ENCODE measurements at places on chromosomes 2 and 18.

- DNase-seq: no peak
Measured at GRCh38 chr2:56464613-56465012, 280.8 kb downstream of the CCDC85A start.

GRCh38 chr2:235677276-235677788 is 183.5 kb downstream of the AGAP1 start:
- DNase-seq: no peak

- no peak for DNase-seq
Measured at GRCh38 chr2:64779117-64779690, 125.5 kb upstream of the SERTAD2 start.

GRCh38 chr2:42856891-42857632 is 64.7 kb upstream of the HAAO start:
- no peak for DNase-seq

DNA sequence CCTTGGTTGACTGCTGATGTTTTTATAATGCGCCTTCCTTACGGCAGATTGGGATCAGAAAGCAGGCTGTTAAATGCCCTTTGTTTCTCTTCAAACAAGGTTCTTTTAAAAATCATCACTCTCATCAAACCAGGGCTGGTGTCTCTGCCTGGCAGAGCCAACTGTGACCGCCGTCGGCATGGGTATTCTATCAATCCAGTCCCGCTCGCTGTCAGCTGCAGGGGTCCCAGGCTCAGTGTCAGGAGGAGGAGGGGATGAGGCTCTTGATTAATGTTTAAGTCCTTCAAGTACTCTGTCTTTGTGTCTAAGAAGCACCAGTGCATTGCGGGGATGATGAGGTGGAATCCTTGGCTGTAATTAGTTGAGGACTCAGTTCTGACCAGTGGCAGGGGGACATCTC is 348.1 kb downstream of the RNF144A start:
- no peak for DNase-seq

GRCh38 chr2:67346718-67347407 is 50.3 kb upstream of the ETAA1 start:
- DNase-seq: no peak

DNA sequence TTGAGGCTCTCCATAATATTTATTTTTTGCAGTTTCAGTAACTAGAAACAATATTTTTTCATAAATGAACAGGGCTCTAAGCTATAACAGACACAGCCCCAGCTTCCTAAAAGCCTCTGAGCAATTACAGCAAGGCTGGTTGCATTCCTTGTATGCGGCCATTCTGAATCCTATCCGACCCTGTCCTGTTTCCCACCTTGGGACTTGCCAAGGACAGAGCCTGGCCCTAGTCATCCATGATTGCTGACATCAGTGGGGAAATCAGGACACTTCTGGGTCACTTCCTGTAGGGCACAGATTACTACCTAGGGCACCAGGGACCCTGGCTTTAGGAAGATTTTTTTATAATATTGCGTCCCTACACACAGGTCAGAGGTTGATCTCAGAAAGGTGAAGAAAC is 5.5 kb downstream of the TMEM177 start:
- no peak for DNase-seq

DNA sequence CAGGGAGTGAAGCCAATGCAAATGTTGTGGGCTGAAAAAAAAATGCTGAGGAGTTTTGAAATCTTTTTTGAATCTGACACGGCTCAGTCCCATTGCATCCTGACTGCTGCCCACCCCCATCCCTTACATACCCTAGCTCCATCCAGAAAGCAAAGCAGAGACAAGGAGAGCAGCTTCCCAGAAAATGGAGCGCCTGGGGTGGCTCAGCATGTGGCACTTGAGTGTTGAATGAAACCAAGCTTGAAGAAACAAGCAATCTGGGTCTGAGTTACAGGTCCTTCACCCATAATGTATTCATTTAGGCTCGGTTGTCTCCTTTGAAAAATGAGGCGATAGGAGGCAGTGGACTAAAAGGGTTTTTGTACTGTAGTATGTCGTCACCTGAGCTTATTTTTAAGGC is 244.2 kb upstream of the ACVR2A start:
- DNase-seq: no peak

GRCh38 chr2:37350034-37350433 is 5.6 kb downstream of the QPCT start:
- no peak for DNase-seq

DNA sequence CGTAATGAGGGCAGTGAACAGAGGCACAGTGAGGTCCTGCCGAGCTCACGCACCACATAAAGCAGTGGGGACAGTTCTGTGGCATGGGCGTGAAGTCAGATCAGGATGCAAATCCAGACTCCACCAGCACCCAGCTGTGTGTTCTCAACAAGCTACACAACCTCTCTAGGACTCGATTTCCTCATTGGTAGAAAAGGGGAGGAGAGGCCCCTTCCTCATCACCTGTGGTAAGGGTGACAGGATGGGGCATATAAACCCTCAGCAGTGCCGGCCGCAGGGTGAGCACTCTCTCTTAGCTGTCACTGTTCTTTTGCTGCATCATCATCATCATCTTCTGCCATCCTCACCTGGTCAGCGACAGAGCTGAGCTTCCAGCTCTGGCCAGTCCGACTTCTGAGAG is 54.8 kb downstream of the C2orf76 start:
- no peak for DNase-seq

- no peak for DNase-seq
Measured at GRCh38 chr2:5538772-5539171, 153.4 kb upstream of the SOX11 start.

DNA sequence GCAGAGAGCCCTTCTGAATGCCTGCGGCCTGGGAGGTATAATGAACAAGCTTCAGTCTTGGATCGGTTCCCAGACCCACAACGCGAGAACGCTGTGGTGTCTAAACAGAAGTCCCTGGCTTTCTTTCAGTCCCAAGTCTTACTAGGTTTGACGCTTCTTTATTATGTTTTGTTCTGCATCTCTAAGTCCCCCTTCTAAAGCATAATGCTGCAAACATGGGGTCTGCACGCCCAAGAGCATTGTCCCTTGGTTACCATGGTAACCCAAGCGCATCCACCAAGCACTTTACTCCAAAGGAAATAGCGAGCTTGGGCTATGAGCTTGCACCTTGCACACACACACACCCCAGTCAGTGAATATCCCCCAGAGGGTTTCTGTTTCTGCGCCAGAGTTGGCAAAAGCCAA is 193.7 kb downstream of the INO80D start:
- DNase-seq: no peak

DNA sequence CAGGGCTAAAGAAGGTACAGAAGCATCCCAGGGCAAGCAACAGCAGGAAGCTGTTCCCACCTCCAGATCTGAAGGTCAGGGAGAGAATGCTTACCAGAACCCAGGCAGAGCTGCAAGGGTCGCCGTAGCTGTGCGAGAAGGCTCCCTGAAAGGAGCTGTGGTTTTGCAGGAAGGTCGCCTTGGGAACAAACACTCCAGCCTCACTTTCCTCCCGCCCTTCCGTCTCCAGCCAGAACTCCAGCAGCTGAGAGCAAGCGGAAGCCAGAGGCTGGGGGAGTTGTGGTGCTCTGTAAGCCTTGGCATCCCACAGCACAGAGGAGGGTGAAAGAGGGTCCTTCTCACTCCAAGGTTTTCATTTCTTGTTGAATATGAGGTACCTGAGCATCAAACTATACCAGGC is 18.3 kb upstream of the ICOS start:
- no peak for DNase-seq

DNA sequence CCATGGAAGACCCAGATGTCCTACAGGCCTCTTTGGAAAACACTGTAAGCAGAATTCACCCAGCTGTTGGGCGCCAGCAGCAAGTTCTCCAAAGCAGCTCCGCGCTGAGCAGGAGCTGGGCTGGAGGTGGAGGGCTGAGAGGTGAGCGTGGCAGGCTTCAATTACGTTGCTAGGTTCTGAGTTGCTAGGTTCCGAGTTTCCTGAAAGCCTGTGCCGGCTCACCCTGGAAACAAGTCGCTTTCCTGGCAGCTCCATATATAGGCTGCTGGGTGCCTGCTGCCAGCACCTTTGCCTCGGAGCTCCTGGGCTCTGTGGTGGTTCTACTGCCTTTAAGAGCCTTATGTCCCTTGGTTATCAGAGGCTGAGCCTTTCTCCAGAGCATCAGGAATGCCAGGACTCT is 14.4 kb upstream of the EGR4 start:
- no peak for DNase-seq

GRCh38 chr2:207165121-207166038 is at the start of gene KLF7:
TSS of gene KLF7 (minus strand) at chr2:207165948. CDS start at chr2:207165568, 380 bp downstream.
- peak; percentile 65 for DNase-seq

DNA sequence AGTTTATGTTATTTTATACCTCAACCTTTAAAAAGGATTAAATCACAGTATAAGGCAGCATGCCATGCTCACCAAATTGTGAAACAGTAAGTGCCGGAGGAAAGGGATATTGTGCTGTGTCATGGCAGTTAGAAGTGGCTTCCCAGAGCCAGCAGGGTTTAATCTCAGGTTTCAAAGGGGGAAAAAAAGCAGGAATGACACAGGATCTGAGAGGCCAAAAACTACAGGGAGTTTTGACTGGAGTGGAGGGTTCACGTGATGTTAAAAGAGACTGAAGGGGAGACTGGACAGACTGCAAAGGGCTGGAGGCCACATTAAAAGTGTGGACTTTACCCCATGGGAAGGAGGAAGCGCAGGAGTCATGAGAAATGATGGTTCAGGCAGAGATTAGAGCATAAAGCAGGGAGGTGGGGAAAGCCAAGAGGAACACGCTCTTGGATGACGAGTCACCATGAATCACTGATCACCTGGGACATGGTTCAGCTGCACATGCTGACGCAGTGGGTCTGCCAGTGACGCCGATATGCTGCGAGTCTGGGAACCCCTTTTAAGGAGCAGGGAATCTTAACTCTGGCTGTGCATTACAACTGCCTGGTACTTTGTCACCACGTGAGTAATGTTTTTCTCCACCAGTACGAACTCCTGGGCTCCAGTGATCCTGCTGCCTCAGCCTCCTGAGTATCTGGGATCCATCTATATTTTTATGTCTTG is 6.1 kb downstream of the CHMP1B start:
- no peak for DNase-seq

DNA sequence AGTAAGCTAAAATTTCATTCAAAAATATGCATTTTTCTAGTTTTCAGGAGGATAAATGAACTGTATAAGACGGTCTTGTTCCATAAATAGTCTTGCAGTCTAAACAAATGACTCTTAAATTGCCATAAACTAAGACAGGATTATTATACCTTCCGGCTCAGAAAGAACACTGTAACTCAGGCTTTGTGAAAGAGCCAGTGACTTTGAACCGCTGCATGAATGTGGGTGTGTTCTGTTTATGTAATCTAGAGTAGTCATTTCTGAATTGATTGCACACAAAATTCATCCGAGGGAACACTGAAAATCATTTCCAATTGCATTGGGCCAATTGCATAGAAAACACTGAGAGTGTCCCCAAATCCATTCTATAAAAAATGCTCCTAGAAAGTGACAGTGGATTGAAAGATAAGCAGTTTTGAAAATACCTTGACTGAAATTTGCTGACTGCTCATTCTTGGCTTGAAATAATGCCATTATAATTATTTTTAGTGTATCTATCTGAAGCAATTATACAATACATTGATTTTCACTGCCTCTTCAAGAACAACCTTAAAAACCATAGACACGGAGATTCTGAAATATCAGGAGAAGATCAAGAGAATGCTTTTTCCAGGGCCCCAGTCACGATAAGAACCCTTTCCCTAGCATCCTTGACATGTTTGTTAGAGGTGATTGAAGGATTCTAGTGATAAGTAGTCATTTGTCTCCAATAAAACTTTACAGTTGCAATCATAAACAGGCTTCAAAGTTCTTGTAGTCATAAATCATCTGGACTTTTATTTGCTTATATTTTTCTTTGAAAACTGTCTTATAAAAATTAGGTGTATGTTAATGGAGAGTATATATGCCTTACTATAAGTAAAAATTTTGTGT is 55.4 kb downstream of the CNTNAP5 start:
- no peak for DNase-seq

- no peak for DNase-seq
Measured at GRCh38 chr2:55155206-55155605, 76.9 kb downstream of the CLHC1 start.

- no peak for DNase-seq
Measured at GRCh38 chr18:34048423-34048822, 176.3 kb downstream of the NOL4 start.

DNA sequence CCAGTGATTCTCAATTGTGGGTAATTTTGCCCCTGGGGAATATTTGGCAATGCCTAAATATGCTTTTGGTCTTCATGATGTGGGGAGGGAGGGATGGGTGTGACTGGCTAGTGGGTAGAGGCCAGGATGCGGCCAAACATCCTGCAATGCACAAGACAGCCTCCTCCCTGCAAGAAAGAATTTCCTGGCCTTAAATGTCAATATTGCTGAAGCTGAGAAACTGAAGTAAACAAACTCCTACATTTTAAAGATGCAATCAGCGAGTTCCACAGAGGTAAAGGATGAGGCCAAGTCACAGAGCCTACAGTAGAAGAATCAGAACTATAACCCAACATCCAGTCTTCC is 272.9 kb upstream of the EPHA4 start:
- DNase-seq: no peak

DNA sequence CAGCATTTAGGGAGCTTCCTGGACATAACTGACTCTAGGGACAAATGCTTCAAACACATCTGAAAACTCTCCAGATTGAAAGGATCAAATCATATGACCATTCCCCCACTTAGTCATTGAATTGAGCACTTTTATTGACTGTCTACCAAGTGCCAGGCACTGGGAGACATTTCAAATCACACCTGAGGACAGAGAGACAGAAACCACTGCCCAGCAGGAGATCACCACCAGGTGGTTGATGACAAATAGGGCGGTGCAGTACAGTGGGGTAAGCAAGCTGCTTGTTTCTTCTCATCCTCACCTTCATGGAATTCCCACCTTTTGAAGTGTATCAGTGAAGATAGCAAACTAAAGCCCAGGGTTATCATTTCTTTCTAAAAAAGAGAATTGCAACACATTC is 19.0 kb upstream of the CXCR4 start:
- DNase-seq: no peak

GRCh38 chr2:43087413-43087812 is 139.0 kb downstream of the ZFP36L2 start:
- DNase-seq: no peak

DNA sequence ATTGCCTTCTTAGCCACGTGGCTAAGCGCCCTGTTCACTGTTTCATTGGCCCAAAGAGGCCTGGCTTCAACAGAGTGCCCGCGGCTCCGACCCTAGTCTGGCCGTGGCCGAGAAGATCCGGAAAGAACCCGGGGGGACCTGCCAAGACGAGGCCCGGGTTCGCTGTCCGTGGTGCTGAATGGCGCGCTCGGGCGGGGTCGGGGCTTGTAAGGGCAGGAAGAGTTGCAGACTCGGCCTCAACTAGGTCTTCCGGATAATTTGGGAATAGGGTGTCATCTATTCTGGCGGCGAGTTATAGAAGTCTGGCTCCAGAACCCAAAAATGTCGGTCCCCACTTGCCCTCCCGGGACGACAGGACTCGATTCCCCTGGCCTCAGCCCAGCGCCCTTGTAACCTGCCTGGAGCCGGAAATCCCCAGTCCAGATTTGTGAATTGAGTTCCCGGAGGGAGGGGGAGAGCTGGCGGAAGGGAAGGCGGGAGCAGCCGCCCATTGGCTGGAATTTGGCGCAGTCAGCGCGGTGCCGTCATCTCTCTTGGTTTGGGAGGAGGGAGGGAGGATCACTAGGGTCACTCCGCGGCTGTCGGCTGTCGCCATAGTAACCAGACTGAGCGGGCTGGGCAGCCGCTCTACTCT is 3.5 kb downstream of the CDK5R2 start:
- DNase-seq: peak; percentile 71

Measured in activated T-cell treated with anti-CD3 and anti-CD28 coated beads, Interleukin-2, amount 50 U/mL, for 48 hours (primary cell).